ENCODE measurements at places on chromosomes 3 and 15.
A peak's percentile ranks its signal among the peaks of the same experiment; 100 is the strongest.

GRCh38 chr15:74406992-74407705, 26.6 kb downstream of the SEMA7A start:
- no peak overlapping the region for H3K27ac ChIP-seq
- no peaks in the 10 kb centered on the region for H3K27me3 ChIP-seq
- H3K4me3 ChIP-seq, result no peak overlapping the region
- H3K4me1 ChIP-seq, result no peaks in the 10 kb centered on the region

GRCh38 chr3:67517781-67518180, 136.6 kb downstream of the SUCLG2 start:
- H3K27ac ChIP-seq, result no peak overlapping the region
- no peak overlapping the region for H3K4me3 ChIP-seq
- DNase-seq, result no peak
- peaks cover 12% of the 10 kb centered on the region for H3K36me3 ChIP-seq

DNA sequence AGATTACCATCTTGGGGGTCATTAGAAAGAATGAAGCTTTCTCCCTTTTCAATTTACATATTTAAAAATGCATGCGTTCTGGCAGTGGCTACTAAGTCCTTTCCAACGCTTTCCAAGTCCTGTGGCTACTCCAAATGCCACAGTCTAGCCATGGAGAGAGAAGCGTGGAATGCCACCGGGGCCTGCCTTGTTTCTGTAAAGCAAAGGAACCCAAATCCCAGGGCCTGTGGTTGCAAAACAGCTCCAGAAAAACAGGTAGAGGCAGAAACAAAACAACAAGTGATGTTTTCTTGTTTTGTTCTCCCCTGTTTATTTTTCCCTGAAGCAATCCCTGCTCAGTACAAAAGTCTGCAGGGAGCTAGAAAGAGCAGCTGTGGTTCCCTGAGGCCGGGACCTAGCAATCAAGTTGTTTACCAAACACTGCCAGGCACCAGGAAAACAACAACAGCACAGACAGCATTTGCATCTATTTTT, 85.5 kb downstream of the FOXP1 start:
- DNase-seq, result no peak
- H3K27me3 ChIP-seq, result no peaks in the 10 kb centered on the region
- no peak overlapping the region for H3K4me3 ChIP-seq
- H3K27ac ChIP-seq, result peak overlapping the region; percentile 16
- no peaks in the 10 kb centered on the region for H3K36me3 ChIP-seq

DNA sequence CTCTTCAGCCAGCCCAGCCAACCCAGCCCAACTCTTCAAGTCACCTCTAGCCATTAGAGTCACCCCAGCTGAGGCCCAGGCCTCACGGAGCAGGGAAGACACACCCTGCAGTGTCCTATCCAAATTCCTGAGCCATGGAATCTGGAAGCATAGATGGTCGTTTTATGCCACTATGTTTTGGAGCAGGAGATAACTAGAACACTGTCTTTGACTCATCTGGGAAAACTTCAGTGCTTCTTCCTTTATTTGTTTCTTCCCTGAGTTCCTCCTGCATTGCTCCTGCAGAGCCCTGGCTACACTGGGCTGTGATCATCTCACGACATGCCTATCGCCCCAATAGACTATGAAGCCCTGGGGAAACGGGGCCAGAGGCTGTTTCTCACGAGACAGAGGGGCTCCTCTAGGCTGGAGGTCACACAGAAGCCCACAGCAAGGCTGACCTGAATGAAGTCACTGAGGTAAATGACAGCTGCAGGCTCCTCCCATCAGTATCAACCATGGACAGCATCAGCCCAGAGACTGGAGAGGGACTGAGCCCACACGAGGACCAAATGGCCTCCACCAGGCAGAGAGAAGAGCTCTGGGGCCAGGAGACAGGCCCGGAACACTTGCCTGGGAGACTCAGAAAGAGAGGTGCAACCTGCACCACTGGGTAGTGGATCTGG, 22.7 kb downstream of the CRABP1 start:
- no peak overlapping the region for H3K4me3 ChIP-seq
- H3K27ac ChIP-seq, result no peak overlapping the region
- no peaks in the 10 kb centered on the region for H3K27me3 ChIP-seq
- H3K4me1 ChIP-seq, result peaks cover 11% of the 10 kb centered on the region
- no peak for DNase-seq

DNA sequence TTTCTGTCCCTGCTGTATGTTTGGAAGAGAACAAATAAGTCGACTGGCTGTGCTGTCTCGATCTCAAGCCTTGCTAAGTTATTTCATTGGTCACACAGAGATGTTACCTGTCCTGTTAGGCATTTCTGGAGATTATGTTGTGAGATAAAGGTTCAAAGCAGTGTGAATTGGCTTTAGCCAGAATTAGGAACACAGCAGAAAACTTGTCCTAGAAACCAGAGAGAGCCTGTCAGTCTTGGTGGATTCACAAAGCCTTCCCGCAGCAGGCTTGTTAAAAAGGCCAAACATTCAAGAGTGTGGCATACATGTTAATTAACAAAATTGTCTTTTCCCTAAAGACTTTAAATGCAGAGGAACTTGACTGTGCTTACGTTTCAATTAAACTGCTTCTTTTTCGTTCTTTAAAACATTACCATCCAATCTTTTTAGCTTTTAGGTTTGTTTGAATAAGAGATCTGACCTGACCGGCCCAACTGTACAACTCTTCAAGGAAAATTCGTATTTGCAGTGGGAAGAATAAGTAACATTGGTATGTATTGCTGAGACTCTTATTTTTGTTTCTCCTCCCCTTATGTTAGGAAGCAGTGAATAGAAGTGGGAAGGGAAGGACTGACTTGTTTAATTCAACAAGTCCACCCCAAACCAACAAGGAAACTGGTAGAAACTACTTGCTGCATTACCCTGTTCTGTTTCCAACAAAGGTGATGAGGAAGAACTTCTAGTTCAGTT, 25.2 kb downstream of the ABHD2 start:
- peak overlapping the region; percentile 87 for H3K27ac ChIP-seq
- peaks cover 56% of the 10 kb centered on the region for H3K4me1 ChIP-seq
- no peak for DNase-seq
- H3K27me3 ChIP-seq, result no peaks in the 10 kb centered on the region
- H3K36me3 ChIP-seq, result peaks cover 6% of the 10 kb centered on the region

DNA sequence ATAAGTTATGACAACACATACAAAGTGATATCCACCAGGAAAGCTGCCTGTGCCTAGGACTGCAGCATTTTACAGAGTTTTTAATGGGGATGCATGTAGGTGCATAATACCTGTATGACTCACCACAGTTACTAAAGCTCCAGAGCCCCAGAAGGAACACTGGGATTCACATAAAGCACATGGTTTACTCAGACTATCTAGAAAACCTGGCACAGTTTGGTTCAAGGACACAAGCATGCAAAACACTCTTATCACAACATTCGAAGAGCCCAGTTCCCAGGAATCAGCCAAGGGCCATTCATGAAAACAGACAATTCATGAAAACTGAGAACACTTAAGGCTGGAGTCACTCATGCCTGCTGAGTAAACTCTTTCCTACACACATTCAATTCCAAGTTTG, 261.0 kb downstream of the PYDC2 start:
- no peaks in the 10 kb centered on the region for H3K4me1 ChIP-seq
- DNase-seq, result no peak
- H3K36me3 ChIP-seq, result no peaks in the 10 kb centered on the region
- no peak overlapping the region for H3K27ac ChIP-seq

DNA sequence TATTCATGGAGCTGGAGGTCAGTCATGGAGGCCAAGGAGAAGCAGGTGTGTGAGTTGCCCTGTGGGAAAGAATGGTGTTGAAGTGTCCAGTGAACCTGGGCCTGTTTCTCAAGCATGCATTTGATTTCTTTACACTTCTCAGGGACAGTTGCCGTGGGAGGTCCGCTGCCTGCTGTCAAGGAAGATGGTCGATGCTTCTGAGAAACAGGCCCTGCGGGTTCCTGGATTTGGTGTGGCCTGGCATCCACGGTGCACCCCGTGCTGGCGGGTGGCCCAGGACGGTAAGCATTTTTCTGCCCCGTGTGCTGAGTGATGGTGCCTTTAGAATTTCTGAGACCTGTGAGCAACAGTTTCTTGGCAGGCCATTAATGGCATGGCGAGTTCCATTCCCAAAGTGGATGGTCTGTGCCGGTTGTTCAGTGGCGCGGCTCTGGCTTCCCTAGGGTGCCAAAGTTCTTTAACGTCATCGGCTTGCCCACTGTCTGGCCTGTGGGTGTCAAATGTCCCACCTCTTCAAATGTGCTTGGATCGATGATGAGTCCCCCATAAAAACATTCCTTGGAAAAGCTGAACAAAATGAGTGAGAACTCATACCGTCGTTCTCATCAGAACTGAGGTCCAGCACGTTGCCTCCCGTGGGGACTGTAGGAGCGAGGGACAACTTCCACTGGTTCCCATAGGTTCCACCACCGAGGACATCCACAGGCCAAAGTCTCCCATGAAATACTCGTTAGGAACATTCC, 107.2 kb downstream of the SNRPN start:
- H3K27ac ChIP-seq, result no peak overlapping the region
- H3K36me3 ChIP-seq, result no peaks in the 10 kb centered on the region
- no peaks in the 10 kb centered on the region for H3K27me3 ChIP-seq
- H3K4me1 ChIP-seq, result no peaks in the 10 kb centered on the region

DNA sequence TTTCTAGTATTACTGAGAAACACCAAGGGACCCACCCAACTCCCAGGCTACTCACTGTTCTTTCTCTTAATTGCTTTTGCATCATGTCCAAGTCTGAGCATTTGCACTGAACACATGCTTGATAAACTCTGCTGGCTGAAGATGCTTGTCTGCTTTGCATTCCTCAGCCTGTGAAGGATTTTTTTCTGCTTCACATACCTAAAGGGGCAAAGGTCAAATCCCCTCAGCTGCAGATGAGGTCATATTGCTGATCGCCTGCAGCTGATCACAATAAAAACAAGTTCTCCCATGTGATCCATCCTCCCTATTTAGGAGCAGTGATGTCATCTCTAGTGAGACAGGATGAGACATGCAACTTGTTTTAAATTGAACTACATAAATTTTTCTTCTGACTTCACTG, 84.6 kb upstream of the DCBLD2 start:
- H3K27me3 ChIP-seq, result no peaks in the 10 kb centered on the region
- no peaks in the 10 kb centered on the region for H3K36me3 ChIP-seq
- H3K4me1 ChIP-seq, result no peaks in the 10 kb centered on the region
- H3K4me3 ChIP-seq, result no peak overlapping the region
- no peak for DNase-seq

- no peak overlapping the region for H3K4me3 ChIP-seq
- no peaks in the 10 kb centered on the region for H3K36me3 ChIP-seq
- H3K27ac ChIP-seq, result no peak overlapping the region
- H3K4me1 ChIP-seq, result no peaks in the 10 kb centered on the region
- DNase-seq, result no peak
These were observed 912.7 kb downstream of the TUSC7 start for GRCh38 chr3:117622171-117622841.

- H3K27me3 ChIP-seq, result peaks cover 9% of the 10 kb centered on the region
- no peaks in the 10 kb centered on the region for H3K36me3 ChIP-seq
- H3K27ac ChIP-seq, result peak overlapping the region; percentile 90
- no peak for DNase-seq
- H3K4me3 ChIP-seq, result peak overlapping the region; percentile 59
- H3K4me1 ChIP-seq, result no peaks in the 10 kb centered on the region
These were observed 668 bp downstream of the MRAS start for GRCh38 chr3:138348754-138349739.

GRCh38 chr3:73484656-73485248, 140.0 kb downstream of the PDZRN3 start:
- no peaks in the 10 kb centered on the region for H3K4me1 ChIP-seq
- no peaks in the 10 kb centered on the region for H3K36me3 ChIP-seq
- H3K27ac ChIP-seq, result no peak overlapping the region
- no peak for DNase-seq
- no peaks in the 10 kb centered on the region for H3K27me3 ChIP-seq

DNA sequence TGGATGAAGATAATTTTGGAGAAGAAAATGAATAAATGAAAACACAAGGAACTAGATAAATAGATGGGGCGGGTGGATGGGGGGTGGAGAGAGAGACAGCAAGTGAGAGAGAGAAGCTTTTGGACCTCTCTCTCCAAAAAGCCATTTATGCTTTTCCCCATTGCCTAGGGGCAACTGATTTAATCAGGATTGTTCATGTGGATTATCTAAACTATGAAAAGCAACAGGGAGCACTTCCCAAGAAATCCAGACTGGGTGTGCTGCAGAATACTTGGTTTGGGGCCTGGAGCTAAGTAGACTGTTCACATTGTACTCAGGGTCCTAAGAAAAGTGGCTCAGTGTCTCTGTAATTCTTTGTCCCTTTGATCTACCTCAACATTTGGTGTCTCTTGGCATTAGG, 367.0 kb downstream of the TIGIT start:
- no peaks in the 10 kb centered on the region for H3K36me3 ChIP-seq
- no peak overlapping the region for H3K4me3 ChIP-seq
- H3K4me1 ChIP-seq, result no peaks in the 10 kb centered on the region
- H3K27ac ChIP-seq, result peak overlapping the region; percentile 61

GRCh38 chr3:146529021-146529420, 15.4 kb downstream of the PLSCR1 start:
- no peak overlapping the region for H3K4me3 ChIP-seq
- no peaks in the 10 kb centered on the region for H3K36me3 ChIP-seq
- no peaks in the 10 kb centered on the region for H3K4me1 ChIP-seq

DNA sequence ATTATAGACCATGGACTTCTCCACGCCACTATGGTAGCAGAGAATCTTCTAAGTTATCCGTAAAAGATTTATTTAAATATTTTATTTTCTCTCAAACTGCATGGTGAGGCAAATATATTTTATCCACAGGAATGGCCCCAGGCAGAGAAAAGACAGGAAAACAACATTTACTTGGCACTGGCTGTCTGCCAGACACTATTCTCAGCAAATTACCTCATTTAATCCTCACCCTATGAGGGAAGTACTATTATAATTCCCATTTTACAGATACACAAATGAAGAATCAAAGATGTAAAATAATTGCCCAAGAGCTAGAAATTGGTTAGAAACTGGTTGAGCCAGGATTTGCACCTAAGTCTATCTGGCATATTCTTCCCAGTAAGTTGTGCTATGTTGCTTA, 361.4 kb upstream of the IL12A start:
- no peak overlapping the region for H3K27ac ChIP-seq
- no peaks in the 10 kb centered on the region for H3K36me3 ChIP-seq
- H3K27me3 ChIP-seq, result no peaks in the 10 kb centered on the region
- DNase-seq, result no peak
- H3K4me1 ChIP-seq, result peaks cover 12% of the 10 kb centered on the region
- H3K4me3 ChIP-seq, result no peak overlapping the region

DNA sequence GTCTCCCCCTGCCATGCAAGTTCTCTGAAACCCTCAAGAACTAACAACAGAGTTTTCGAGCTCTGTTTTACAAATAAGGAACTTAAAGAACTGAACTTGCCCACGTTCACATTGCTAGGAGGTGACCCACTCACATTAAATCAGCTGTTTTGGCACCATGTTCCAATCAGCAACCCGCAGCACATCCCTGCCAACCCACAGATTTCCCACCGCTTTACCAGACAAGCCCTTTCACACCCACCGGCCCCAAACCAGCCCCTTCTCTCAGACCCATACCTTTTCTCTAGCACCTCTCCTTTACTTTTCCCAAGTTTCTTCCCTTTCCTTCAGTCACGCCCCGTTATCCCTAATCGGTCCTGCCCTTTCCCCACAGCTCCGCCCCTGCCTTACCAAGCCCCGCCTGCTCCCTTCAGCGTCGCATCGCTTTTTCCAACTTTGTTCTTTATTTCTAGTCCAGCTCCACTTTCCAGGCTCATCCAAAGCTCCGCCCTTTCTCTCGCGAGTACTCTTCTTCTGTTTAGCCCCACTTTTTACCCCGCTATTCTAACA, 804 bp upstream of the BRPF1 start:
- H3K4me1 ChIP-seq, result peaks cover 24% of the 10 kb centered on the region
- H3K27ac ChIP-seq, result peak overlapping the region; percentile 95
- no peaks in the 10 kb centered on the region for H3K27me3 ChIP-seq
